ENCODE measurements at places on chromosomes 12 and 14.

DNA sequence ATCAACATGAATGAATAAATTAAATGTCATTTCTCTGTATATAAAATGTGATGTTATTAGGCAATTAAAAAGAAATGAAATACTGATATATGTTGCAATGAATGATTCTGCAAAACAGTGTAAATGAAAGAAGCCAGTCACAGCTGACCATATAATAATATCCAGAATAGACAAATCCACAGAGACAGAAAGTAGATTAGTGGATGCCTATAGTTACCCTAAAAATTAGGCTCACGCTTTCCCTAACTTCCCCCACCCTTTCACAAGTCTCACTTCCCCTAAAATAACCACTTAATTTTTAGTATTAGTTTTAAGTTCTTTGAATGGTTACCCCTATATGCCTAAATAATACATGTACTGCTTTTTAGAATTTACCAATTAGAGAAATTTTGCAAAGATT lies 348.9 kb upstream of the FAR2 start:
- no peak for DNase-seq

DNA sequence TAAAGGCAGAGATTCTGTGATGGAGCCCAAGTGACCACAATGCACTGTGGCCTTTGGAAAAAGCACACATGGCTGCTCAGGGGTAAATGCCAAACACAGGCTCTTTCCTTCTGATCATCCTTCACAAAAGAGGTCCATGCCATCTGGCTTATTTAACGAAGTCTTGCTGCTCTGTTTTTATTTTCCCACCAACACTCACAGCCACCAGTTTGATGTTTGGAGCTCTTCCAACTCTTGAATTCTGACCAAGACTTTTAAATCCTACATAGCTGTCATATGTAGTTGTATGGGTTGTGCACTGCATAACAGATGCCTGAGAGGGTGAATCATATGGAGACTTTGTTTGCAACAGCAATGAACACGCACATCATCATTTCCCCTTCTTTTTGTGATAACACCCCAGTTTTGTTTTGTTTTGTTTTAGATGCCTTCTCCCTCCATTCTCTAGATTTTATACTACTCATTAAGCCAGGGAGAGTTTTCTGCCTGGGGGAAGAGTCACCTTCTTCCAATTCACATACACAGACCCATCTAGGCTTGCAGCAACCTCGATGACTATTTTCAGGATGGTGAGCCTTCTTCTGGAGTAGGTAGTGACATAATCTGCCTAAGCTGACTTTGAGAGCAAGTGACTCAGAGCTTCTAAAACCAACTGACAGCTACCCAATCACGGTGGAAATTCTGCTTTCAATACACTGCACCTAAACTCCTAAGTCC lies 145.2 kb upstream of the WSCD2 start:
- DNase-seq: no peak

GRCh38 chr14:39781466-39781865 lies 349.2 kb upstream of the FBXO33 start:
- no peak for DNase-seq

GRCh38 chr12:39390752-39391151 lies 52.2 kb downstream of the KIF21A start:
- DNase-seq: no peak

- no peak for DNase-seq
Observed at GRCh38 chr12:75591628-75592027, 80.2 kb upstream of the KRR1 start.

DNA sequence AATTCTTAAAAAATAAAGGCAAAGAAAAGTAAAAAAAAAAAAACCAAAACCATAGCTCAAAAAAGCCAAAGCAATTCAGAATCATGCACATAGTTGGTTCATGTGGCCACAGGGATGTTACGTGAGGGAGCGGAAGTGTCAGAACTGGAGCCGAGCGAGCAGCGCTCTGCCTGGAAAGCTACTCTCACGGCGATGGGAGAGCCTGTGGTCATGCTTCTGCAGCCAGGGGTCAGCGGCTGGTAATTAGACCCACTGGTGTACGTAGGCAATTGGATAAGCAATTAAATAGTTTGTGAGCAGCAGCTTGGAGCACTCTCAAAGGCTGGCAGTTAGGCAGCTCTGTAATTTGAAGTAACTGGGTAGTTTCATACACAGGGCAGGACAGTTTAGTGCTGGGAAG lies 58.1 kb downstream of the TRHDE start:
- DNase-seq: peak; percentile 58

GRCh38 chr12:114684098-114684869 lies at the start of gene TBX3:
Gene TBX3 (minus strand): TSS chr12:114684175. CDS start chr12:114683200, 975 bp downstream.
- DNase-seq: peak; percentile 99

- DNase-seq: no peak
Observed at GRCh38 chr12:128055567-128055966, 211.4 kb upstream of the TMEM132C start.

DNA sequence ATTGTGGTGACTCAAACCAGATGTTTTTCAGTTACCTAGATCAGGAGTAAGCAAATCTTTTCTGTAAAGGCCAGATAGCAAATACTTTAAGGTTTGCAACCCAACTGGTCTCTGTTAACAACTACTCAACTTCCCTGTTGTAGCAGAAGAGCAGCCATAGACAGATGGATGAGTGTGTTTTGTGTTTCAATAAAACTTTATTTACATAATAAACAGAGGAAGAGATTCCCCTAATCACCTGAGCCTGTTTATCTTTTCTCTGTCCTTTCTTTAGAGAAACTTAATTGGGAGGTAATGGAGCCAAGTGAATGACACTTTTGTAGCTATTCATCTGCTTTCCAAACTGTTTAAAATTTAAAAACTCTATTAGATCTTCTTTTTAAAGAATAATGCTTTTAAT lies 365.1 kb downstream of the IPO8 start:
- no peak for DNase-seq

DNA sequence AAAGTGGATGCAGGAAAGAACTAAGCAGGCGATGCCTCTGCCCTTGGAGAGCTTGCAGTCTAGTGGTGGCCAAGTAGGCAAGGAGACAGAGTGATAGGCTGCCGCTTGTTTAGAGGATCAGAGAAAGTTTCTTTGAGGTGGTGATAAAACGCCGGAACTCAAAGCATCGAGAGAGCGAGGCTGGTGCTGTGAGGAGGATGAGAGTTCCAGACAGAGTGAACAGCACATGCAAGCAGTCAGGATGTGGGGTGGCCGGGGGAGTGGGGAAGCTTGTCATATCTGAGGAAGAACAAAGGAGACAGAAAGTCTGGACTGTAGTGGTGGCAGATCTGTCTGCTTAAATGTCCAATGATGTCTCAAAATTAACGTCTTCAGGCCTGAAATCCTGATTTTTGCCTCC lies 319.7 kb downstream of the SNAPC1 start:
- no peak for DNase-seq

DNA sequence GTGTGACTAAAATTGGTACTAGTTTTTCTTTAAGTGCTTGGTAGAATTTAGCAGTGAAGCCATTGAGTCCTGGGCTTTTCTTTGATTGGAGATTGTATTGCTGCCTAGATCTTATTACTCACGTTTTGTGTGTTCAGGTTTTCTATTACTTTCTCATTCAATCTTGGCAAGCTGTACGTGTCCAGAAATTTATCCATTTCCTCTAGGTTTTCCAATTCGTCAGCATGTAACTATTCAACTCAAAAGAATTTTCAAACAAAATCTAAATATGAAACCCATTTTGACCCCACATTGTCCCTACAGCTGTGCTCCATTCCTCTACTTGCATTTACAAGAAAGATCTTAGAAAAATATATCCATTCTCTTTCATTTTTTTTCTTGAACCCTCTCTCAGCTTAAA lies 1613.4 kb upstream of the SEL1L start:
- DNase-seq: no peak

DNA sequence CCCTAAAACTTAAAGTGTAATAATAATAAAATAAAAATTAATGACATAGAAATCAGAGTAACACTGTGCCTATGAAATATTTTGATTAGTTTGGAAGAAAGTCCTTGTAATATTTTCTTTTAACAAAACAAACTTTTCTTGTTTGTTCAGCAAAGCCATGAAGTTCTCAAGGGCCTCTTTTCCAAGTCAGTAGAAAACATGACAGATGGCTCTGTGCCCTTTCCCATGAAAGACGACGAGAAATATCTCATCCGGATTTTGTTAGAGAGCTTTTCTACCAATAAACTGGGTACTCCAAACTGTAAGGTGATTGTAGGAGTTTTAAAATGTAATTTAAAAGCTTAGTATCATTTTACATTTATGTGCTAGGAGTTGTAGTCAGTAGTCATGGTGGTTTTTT lies 54.5 kb upstream of the ASPG start:
- no peak for DNase-seq

- DNase-seq: peak; percentile 68
Observed at GRCh38 chr12:105041186-105041585, 43.1 kb downstream of the ALDH1L2 start.

DNA sequence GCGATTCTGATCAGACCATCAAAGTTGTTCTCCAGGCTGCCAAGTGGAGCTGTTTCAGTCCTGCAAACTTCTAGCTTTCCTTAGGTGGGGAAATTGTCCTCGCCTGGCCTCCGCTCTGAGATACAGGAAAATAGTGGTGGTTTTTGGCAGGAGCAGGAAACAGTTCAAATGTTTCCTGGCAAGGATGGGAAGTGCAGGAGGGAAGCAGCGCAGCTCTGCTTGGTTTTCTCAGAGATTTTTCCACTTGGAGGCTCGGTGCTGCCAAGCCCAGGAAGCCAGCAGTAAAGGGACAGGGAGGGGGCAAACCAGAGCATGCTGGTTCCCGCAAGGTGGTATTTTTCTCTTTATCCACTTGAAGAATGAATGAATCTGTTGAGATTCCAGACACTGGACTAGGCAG lies 17.0 kb downstream of the TMEM63C start:
- no peak for DNase-seq

GRCh38 chr12:131511803-131512561 lies 198.9 kb upstream of the SFSWAP start:
- no peak for DNase-seq

- no peak for DNase-seq
Observed at GRCh38 chr12:26164118-26164517, 31.3 kb upstream of the SSPN start.

DNA sequence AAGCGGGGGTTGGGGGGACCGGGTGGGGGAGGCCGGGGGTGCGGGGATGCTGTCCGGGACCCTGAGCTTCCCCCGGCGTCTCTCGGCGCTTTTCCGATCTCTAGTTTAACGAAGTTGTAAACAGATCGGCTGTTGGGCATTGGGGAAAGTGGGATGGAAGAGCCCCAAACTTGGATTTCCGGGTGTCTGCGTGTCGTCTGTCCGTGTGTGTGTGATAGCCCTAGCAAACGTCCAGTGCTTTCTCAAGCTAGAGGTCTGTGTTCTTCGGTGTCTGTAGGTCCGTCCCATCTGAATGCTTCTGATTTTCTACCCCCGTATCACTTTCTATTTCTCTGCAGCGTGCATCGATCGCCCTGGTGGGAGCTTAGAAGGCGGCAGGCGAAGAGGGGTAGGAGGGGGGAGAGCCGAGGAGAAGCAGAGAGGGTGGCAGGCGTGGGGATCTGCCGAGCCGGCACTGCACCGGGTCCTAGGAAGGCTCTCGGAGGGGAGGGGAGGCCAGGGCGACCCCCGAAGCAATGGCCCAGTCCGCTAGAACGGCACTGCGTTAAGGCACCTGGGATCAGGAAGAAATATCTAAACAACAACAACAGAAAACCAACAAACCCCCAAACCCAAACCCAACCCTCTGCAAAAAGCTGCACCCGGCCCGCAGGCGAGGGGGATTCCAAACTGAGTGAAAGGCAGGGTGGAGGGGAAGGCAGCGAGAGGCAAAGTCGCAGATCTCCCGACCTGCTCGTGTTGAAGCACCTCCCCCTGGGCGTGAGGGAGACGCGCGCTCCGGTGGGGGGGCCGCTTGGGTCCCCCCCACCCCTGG lies 1.0 kb downstream of the KCNA1 start:
- no peak for DNase-seq

DNA sequence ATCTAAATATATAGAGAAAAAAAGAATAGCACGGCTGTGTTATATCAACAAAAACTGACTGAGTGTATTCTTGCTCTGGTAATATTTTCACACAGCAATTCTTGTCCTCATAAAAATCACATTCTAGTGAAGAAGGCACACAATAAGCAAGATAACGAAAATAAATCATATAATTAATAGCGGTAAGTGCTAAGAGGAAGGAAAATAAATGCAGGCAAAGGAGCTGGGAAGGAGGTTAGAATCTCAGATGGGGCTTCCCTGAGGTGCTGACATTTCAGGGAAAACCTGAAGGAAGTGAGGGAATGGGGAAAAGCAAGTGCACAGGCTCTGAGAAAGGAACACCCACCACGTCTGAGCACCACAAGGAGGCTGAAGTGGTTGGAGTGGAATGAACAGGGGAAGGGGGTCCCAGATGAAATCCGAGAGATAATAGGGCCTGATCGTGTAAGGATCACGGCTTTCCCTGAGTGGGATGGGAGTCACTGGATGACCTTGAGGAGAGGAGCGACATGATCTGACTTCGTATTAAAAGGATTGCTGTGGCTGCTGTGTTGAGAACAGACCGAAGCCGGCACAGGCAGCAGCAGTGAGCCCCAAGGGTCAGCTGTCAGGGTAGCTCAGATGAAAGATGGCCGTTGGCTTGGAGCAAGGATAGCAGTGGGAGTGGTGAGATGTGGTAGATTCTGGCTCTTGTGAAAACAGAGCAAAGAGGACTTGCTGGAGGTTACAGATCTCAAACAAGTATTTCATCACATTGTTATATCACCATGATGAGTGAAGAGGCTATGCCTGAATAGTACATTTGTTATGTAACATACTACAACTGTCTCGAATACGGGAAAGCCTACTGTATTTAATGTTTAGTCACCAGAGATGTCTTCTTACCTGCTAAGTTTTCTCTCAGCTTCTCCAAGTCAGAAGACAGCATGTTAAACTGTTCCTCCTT lies 67.1 kb upstream of the VPS33A start:
- no peak for DNase-seq

DNA sequence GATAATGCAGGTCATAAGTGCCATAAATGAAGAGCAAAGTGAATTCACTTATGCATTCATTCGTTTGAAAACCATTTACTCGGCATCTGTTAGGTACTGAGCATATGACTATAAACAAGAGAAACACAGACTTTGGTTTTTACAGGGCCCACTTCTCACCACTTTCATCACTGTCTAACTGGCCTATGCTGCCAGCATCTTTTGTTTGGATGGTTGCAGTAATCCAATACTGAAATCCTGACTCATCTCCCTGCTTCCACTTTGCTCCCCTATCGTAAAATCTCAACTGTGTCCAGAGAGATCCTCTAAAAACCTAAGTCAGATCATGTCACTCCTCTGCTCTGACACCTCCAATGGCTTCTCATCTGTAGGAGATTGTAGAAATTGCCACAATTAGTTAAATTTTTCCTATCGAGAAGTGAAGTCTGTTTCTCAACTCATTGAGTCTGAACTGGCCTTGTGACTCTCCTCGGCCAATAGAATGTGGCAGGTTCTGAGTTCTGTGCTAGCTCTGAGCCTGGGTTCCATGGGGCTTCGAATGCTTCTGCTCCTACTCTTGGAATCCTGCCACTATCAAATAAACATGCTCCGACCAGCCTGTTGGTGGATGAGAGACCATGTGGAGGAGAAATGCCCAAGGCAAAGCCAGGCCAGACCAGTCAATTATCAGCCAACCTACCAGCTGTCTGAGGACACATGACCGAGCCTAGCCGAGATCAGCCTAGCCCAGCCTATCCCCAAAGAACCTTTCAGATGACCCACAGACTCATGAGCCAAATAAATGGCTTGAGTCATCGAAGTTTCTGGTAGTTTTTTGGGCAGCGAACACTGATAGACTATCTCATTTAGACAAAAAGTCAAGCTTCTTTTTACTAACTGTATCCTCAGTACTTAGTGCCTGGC lies 2.2 kb upstream of the BATF start:
- no peak for DNase-seq
